Left lung (tissue), 14 donors: ENCODE measurements at places on chromosomes 3 and 15.

DNA sequence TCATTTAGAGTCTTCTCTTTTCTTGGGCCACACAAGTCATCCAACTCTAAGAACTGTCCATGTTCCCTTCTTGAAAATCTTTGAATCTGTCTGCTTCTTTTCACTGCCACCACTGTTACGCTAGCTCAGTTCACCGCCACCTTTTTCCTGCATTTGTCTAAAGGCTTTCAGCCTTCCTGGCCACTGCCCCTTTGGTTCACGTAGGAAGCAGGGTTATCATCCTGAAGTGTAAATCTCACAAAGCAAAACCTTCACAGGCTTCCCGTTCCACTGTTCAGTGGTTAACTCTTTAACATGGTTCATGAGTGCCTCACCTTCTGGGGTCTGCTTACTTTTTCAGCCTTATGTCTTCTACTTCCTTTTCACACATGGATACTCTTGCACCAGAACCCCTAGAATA, 26.3 kb upstream of the CCDC39 start:
- DNase-seq, result no peak

GRCh38 chr15:41985236-41986160, 13.1 kb upstream of the EHD4 start:
- DNase-seq, result no peak

DNA sequence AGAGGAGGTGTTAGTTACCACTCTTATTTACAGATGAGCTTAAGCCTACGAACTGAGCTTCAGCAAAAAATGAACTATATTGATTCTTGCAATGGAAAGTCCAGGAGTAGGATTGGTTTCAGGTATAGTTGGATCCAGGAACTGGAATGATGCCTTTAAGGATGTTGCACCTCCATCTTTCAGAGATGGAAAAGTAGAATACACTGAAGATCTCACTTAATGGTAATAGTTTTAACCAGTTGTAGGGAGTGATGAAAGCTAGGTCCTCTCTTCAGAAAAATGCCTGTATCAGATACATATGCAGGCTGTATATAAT, 2.5 kb downstream of the SLC28A1 start:
- no peak for DNase-seq

DNA sequence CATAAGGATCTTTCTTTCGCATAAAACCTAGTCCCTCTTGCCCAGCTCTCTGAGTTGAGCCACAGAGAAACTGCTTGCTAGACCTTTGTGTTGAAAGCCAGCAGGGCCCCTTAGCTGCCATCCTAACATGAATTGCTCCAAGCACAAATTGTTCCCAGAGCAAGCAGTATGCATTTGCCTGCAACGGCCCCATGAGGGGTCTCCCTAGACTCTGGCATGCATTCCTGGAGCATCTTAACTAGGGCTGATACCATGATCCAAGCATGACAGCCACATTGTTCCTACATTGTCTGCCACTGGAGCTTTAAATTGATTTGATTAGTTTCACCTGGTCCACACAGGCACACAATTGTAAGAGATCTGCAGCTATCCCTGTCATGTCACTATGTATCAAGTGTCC, 428.1 kb downstream of the TAFA4 start:
- no peak for DNase-seq

DNA sequence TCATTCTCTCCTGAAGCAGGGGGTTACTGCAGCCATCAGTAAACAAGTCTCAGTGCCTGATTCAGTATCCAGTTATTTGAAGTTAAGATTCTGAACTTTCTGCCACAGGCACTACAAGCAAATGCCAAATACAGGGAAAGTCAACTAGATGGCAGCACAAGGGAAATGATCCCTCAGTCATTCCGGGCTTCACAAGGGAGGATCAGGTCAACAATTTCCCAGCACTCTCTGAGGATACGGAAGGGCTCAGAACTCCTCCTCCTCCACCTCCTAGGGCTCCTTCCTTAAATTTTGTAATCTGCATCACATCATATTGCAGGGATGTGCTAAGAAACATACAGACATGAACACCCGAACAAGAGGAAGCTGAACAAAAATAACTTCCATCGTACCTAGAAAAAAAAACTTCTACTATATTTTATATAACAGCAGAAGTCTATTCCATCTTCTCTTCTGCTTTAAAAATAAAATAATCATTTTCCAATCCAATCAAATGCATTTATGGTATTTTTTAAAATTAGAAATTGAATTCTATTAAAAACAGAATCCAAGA, 187.1 kb downstream of the FMN1 start:
- no peak for DNase-seq

DNA sequence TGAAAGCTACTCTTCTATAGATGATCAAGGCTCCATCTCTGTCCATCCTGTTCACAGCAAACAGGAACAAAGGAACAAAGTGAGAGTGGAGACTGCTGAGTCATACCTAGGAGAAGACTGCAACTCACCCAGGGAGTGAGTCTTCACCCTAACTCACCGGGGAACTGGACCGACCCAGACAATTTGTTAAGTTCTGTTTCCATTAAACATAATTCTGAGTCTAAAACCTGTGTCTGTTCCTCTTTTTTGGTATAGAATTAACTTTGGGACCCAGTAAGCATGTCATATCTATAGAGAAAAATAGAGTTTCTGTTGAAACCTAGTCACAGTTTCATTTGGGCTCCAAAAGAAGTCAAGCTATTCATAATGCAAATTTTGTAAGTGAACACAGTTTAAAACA, 21.6 kb downstream of the CCDC80 start:
- DNase-seq, result no peak

DNA sequence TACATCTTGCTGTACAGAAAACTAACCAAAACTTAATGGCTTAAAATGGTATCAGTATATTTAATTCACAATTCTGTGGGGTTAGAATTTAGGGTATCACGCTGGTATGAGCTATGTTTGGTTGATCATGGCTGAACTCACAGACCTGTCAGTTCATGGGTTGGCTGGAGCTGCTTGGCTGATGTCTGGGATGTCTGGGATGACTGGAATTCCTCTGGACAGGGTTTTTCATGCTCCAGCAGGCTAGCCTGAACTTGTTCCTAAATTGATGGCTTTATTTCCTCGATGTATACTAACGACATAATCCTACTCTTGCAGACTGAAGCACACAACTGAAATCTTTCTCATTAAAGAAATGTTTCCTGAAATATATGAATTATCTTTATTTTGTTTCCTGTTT, 338.9 kb upstream of the GBE1 start:
- no peak for DNase-seq

GRCh38 chr15:57224664-57225063, 151.6 kb upstream of the CGNL1 start:
- no peak for DNase-seq

DNA sequence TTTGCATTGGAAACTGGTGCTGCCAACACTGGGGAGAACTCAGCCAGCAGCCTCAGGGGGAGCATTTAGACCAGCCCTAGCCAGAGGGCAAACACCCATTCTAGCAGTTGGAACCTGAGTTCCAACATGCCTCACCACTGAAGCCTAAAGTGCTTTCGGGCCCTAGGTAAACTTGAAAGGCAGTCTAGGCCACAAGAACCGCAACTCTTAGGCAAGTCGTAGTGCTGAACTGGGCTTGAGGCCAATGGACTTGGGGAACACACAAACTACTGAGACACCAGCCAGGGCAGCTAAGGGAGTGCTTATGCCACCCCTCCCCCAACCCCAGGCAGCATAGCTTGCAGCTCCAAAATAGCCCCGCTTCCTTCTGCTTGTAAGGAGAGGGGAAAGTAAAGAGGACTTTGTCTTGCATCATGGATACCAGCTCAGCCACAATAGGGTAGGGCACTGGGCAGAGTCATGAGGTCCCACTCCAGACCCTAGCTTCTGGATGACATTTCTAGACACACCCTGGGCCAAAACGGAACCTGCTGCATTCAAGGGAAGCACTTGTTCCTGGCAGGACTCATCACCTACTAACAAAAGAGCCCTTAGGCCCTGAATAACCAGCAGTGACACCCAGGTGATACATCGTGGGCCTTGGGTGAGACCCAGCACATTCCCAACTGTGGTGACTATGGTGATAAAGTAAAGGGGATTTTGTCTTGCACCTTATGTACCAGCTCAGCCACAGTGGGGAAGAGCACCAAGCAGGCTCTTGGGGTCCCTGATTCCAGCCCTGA, 37.3 kb upstream of the TEX9 start:
- DNase-seq, result no peak

DNA sequence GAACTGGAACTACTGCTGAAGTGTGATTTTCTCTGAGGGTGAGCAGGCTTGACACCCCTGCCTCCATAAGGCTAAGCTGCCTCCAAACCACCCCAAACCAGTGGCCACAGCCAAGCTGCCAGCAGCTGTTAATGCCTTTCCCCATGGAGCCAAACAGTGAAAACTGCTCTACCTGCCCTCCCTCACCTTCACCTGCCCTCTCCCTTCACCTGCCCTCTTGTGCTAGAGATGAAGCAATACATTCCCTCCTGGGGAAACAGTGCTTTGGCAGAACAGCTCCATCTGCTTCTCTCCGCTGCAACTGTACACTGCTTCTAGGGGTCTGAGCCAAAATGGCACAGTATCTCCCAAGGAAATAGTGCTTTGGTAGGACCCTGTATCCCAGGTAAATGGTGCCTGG, 374.1 kb downstream of the FHIT start:
- no peak for DNase-seq

- no peak for DNase-seq
Observed at GRCh38 chr3:104040896-104041295, 1325.8 kb upstream of the ALCAM start.

DNA sequence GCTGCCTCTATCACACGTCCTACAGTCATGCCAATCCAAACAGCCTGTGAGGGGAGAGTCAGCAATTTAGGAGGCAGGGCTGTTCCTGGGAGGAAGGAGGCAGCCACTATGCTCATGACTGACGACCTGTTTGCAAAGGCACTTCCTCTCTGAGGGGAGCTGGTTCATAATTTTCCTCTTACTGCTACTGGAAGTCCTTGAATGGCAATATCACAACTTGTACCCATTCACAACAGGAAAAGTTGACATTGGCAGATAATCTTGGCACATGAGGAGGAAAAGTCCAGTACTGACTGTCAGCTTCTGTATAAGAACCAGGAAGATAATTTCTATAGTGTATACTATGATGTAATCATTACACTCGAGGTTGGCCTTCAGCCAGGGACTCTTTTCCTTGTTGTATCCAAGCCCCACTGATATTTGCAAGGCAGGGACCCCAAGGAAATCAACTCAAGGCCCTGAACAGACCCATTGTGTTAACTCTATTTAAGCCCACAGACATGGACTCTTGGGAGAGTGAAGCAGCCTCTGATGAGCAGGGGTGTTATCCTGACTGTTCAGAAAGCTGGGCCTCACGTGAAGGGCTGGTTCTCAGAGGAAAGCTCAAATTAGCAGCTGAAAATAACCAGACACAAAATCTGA, 267.3 kb upstream of the ADAMTS9 start:
- no peak for DNase-seq

DNA sequence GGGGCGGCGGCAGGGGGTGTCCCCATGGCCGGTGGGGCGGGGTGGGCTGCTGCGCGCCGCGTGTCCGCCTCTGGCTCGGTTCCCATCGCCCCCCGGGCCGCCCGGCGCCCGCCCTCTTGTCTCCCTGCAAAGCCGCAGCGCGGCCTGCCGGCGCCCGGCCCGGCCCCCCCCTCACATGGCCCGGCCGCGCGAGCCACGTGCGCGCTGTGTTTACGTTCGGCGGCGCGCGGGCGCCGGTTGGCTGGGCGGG, 502 bp downstream of the NR1D2 start:
- DNase-seq, result no peak

GRCh38 chr3:125513490-125514115, 6.4 kb downstream of the SNX4 start:
- DNase-seq, result no peak

- no peak for DNase-seq
Observed at GRCh38 chr3:170600005-170600624, 14.2 kb upstream of the SLC7A14 start.
